HCEC 1CT (cell line): ENCODE measurements at places on chromosomes 1 and 21.

- no peak for DNase-seq
Measured at GRCh38 chr21:15441992-15442391, 287.8 kb upstream of the USP25 start.

DNA sequence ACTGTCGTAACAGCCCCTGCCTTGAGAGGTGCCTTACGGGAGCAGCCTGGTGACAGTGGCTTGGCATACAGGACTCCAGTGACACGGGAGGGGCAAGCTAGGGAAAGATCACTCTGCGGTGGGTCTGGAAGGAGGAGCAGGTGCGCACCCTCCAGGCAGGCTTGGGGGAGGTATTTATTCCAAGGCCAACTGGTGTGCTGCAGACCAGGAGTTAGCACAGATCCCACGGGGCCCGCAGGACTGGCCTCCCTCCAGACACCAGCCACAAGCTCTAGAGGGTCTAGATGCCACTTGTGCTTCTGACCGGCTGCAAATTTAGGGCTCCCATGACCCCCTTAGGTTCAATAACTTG lies 22.1 kb downstream of the PSEN2 start:
- no peak for DNase-seq

- no peak for DNase-seq
Measured at GRCh38 chr1:67855444-67855843, 22.2 kb upstream of the GNG12 start.

- no peak for DNase-seq
Measured at GRCh38 chr1:153763365-153764225, 11.6 kb upstream of the SLC27A3 start.

- DNase-seq, result peak; percentile 38
Measured at GRCh38 chr1:77313491-77313890, 31.7 kb downstream of the AK5 start.
